ENCODE measurements at places on chromosomes 5 and 9. TPM values are rescaled to one million over a fixed set of nuclear protein-coding genes. Genes with fewer than 3 reads are reported as not detected.

SPARC gene
- total RNA-seq: 131 TPM

ELAVL2 gene
- not detected for total RNA-seq

ATP6V0E1 gene
- 101 TPM for total RNA-seq

GRCh38 chr9:108282872-108283271 lies 572.9 kb downstream of the ACTL7B start:
- DNase-seq: no peak

HNRNPAB gene
- total RNA-seq: 84.2 TPM

LCN15 gene
- total RNA-seq: not detected

VCP gene
- total RNA-seq: 338 TPM

ANKDD1B gene
- total RNA-seq: not detected

TARS1 gene
- 77.6 TPM for total RNA-seq

PCDHGB6 gene
- total RNA-seq: 2.6 TPM

C9orf72 gene
- 14.8 TPM for total RNA-seq

DNA sequence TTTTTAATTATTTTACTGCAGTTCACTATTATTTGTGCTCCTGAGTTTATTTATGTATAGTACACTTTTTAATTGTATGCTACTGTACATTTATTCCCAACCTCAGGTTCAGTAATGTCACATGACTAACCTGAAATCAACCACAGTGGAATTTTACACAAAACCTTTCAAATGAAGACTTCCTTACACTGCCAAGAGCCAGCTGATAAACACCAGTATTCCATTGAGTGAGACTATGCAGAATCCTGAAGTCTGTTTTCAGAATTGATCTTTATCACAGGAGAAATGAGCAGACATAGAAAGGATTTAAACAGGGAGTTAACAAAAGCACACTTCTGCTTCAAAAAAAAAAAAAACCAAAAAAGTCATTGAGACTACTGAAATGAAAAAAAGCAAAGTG lies 219.5 kb downstream of the PRR16 start:
- no peak for DNase-seq

GRCh38 chr5:77379558-77380061 lies 112.5 kb downstream of the WDR41 start:
- DNase-seq: no peak

- DNase-seq: no peak
Observed at GRCh38 chr5:56346741-56347535, 113.8 kb upstream of the ANKRD55 start.

LCN12 gene
- total RNA-seq: not detected

DNA sequence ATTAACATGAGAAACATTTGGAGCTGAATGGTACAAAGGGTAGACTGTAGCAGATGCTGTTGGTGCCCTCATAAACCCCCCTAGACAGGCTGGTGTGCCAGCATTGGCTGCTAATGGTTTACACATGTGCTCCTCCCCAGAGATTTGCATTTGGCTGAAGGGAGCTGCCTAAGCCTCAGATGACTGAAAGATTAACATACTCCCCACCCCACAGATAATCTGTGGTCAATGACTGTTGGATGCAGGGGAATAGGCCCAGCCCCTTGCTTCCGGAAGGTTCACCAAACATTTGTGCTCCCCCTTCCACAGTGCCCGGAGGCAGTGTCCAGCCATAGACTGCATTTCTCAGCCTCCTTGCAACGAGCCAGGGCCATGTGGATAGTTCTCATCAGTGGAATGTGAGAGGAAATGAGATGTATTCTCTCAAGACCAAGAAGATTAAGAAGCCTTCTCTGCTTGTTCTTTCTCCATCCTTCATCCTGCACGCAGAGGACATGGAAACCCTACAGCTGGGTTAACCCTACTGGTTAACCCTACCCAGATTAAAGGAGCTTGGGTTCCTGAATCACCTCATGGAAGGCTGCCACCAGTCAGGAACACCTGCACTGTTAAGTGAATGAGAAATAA lies 79.6 kb downstream of the PHAX start:
- no peak for DNase-seq

- DNase-seq: no peak
Observed at GRCh38 chr5:127423173-127423798, 94.2 kb upstream of the PRRC1 start.

- DNase-seq: no peak
Observed at GRCh38 chr5:124976086-124976485, 229.6 kb upstream of the ZNF608 start.

GRCh38 chr9:17528859-17529258 lies 50.0 kb upstream of the SH3GL2 start:
- no peak for DNase-seq

GCNT4 gene
- total RNA-seq: 1.9 TPM

DNA sequence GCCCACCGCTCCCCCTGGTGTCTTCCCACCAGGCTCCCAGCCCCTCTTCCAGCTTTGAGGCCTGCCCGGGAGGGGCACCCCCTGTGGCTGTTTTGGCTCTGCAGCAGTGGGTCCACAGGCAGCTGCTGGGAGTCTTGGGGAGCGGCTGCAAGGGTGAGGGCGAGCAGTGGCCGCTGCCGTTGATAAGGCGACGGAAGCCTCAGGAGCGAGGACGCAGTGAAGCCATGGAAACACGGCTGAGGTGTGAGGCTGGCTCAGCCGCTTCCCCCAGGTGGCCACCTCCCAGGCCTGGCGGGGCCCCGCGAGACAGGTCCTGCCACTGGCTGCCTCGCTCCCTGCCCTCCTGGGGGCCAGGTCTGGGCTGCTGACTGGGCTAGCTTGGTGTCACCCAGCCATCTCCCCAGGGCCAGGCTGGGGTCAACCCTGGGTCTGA lies 41.5 kb downstream of the CXXC5 start:
- no peak for DNase-seq

PNPLA7 gene
- 4.5 TPM for total RNA-seq

GRCh38 chr9:70120834-70121510 lies 77.3 kb downstream of the MAMDC2 start:
- DNase-seq: peak; percentile 62

OR1J2 gene
- not detected for total RNA-seq

GRCh38 chr5:32869216-32869615 lies 158.1 kb downstream of the NPR3 start:
- no peak for DNase-seq

GRCh38 chr5:56565644-56566043 lies 249.7 kb upstream of the MAP3K1 start:
- peak; percentile 14 for DNase-seq

GRCh38 chr5:33611877-33612276 lies 171.1 kb downstream of the TARS1 start:
- no peak for DNase-seq

DNA sequence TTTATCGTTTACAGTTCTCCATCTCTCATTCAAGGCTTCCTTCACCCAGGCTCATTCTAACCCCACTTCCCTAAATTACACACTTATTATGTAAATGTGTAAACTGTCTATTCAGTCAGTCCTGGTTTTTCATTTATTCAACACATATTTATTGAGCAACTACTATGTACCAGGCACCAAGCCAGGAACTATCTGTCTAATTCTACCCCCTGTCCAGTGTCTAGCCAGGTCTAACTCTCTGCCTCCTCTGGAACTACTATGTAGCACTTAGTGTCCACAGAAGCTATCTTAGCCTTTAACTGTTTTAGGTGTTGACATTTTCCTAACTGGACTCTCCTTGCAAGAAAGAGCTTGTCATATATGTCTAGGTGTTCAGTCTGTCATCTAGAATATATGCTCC lies 56.5 kb downstream of the PDE4D start:
- no peak for DNase-seq

INSL4 gene
- not detected for total RNA-seq

LHX2 gene
- not detected for total RNA-seq

CNTLN gene
- total RNA-seq: 3.1 TPM

PCDHB14 gene
- 0.75 TPM for total RNA-seq

DNA sequence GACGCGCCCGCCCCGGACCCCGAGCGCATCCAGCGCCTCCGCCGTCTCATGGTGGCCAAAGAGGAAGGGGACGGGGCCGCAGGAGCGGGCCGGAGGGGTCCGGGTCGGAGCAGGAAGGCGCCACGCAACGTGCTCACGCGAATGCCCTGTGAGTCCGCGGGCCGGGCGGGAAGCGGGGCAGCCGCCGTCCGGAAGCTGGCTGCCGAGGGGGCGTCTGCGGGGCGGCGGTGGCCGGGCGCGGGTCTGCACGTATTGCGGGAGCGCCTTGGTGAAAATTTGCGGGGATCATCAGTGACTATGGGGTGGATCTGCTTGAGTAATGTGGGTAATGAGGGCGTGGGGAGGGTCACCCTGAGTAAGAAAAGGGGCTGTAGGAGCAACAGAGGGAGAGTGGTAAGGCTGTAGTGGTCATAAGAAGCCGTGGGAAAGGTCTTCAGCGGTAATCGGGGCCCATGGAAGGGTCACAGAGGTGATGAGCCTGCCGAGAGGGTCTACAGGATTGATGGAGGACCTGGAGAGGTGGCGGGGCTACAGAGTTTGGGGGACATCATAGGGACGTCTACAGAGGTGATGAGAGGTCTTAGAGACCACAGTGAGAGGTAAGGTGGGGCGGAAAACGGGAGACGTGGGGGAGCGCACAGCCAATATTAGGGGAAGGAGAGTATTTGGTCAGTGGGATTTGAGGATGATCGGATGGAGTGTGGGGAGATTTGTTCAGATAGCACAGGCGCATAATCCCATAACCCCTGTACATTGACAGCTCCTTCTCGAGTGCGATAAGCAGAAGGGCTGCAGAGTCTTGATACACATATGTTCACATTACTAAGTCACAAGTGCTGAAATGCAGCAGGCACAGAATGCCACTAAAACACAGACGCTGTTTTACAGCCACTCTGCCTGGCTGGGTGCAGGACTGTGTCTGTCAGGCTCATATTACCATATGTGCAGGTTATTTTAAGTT lies 819 bp downstream of the LSM11 start:
- DNase-seq: no peak

- DNase-seq: no peak
Observed at GRCh38 chr9:127886401-127886972, 9.0 kb upstream of the AK1 start.

- DNase-seq: no peak
Observed at GRCh38 chr5:38618154-38618553, 61.7 kb upstream of the LIFR start.

PTGDS gene
- total RNA-seq: 2.3 TPM

CARTPT gene
- total RNA-seq: not detected

DNA sequence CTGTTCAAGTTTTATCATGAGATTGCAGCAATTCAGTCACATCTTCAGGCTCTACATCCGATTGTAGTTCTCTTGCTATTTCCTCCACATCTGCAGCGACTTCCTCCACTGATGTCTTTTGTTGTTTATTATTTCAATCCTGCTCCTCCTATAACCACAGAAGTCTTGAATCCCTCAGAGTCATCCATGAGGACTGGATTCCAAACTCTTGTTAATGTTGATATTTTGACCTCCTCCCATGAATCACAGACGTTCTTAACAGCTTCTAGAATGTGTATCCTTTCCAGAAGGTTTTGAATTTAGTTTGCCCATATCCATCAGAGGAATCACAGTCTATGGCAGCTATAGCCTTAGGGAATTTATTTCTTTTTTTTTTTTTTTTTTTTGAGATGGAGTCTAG lies 3.6 kb downstream of the FBXO38 start:
- DNase-seq: no peak

ISL1 gene
- total RNA-seq: not detected

FOXD1 gene
- 0.41 TPM for total RNA-seq

MEF2C gene
- total RNA-seq: 63.8 TPM

All from gastrocnemius medialis (tissue), 4 donors.